ENCODE measurements at places on chromosomes 3 and 15.
A peak's percentile ranks its signal among the peaks of the same experiment; 100 is the strongest.

GRCh38 chr3:88219138-88219792 lies 69.5 kb downstream of the C3orf38 start:
- peak; percentile 52 for DNase-seq

GRCh38 chr3:170713653-170714052 lies 127.8 kb upstream of the SLC7A14 start:
- no peak for DNase-seq

GRCh38 chr15:47736143-47736786 lies 19.0 kb downstream of the SEMA6D start:
- DNase-seq, result no peak

DNA sequence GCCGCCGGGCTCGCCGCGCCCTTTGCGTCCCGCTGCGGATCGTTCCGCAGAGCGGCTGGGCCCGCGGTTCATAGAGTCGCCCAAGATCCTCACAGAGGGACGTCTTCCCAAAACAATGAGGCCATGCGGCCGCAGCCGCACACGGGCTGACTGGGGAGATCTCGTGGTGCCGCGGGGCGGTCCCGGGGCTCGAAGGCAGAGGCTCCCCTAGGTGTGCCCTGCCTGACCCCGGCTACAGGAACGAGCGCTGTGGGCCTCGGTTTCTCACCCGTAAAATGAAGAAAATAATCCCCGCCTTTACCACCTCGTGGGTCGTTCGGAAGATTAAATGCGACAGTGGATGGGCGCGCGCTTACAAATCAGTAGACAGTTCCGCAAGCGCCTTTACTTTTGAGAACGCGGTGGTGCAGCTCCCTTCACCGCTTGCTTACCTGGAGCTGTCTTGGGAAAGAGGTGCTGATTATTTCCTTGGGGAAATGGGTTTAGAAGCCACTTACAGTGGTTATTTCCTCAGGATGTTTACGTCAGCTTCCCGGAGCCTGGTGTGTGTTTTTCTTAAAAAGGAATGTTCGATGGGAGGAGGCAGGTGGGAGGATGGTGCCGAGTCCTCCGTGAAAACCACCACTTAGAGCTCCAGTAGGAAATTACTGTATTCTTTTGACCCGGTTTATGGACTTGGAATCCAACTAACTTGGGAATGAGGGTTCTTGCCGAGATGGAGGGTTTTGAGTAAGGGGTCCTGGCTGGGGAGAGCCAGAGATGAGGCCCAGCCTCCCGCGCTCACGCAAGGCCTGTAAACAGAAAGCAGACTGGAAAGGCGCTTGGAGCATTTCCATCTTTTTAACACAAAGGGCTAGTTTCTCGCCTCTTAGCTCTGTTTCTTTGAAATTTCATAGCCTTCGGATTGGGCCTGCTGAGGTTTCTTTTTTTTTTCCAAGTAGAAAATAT lies 1.9 kb upstream of the MEX3B start:
- DNase-seq, result peak; percentile 43

DNA sequence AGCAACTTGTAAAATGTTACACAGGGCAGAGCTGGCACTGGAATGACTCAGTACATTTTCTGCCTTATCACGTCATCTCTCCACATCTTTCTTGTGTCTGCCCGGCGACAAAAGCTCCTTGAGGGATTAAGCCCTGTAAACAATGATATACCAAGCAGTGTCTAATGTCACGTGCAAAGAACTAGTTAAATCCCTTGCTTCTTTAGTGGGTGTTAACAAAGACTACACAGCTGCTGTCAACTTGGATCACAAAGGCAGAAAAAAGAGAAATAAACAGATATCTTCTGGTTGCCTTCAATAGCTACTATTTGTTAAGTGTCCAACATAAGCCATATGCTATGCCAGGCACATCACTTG lies 48.1 kb upstream of the FRMD4B start:
- DNase-seq, result no peak

GRCh38 chr15:35583863-35584528 lies 38.0 kb upstream of the DPH6 start:
- no peak for DNase-seq

- no peak for DNase-seq
These were observed 361.6 kb downstream of the LSAMP start for GRCh38 chr3:116083683-116084082.

GRCh38 chr15:41914411-41914810 lies 20.6 kb upstream of the SPTBN5 start:
- DNase-seq, result no peak

GRCh38 chr3:10289787-10290355 lies 2.9 kb downstream of the GHRL start:
- no peak for DNase-seq

GRCh38 chr15:52715411-52715810 lies 36.2 kb upstream of the ATOSA start:
- no peak for DNase-seq

GRCh38 chr3:153967260-153967659 lies 153.9 kb upstream of the ARHGEF26 start:
- DNase-seq, result no peak

GRCh38 chr15:55884223-55884622 lies 109.2 kb downstream of the NEDD4 start:
- DNase-seq, result no peak

DNA sequence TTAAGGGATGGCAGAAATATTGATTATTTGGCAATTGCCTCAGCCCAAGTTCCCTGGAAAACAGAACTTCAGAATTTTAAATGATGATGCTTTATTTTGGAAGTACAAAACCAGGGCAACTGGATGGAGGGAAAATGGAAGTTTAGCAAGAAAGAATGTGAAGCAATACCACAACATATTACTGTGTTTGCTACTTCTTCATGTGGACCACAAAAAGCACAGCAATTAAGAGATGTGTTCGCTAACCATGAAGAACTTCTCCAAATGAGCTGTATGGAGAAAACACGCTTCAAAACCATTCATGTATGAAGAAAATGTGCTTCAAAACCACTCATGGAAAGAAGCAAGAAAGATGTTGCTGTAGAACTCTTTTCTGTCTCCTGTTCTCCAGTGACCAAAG lies 64.7 kb upstream of the ARL6 start:
- no peak for DNase-seq

DNA sequence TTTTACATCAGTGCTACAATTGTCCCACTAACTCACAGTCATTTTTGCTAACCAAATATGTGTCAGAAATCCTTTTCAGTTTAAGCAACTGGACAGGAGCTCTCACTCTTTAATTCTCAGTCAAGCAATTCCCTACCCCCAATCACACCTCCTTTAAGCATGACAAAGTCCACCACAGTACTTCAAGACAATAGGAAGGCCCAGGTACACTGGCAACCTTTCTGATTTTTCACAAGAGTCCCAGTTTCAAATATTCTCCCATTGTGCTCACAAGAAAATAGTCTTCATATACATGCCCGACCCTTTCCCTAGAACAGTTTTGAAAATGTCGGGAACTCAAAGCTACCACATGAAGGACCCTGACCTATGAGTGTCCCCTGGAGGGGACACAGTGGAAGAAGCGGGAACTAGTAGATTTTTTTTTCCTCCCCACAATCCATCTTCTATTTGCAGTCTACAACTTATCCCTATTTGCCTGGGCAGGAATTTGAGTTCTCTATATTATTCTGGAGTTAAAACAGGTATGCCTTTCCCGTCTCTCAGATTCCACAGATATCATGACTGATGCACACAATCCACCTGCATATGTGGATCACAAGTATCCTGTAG lies 413.5 kb downstream of the TIGIT start:
- DNase-seq, result no peak

DNA sequence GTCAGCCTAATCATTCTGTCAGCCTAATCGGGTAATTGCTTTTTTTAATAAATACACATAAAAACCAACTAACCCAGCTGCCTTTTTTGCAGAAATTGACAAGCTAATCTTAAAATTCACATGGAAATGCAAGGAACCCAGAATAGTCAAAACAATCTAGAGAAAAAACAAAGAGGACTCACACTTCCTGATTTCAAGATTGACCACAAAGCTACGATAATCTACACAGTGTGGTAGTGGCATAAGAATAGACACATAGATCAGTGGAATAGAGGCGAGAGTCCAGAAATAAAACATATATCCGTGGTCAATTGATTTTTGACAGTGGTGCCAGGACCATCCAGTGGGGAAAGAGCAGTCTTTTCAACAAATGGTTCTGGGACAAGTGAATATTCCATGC lies 2.4 kb upstream of the C3orf20 start:
- no peak for DNase-seq

DNA sequence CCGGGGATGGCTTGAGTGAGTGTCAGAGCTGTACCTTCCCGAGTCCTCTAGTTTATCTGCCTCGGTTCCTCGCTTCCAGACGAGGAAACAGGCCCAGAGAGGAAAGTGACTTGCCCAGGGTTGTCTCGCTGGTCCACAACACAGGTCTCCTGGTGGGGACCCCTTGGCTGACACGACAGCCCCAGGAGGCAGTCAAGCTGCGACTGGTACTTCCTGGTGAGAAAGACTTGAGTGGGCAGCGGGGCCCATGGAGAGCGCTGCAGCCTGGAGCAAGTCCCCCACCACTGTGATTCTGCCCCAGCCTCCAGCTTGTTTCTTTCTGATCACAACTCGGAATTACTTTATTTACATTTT lies 600 bp upstream of the CHRNA5 start:
- no peak for DNase-seq

DNA sequence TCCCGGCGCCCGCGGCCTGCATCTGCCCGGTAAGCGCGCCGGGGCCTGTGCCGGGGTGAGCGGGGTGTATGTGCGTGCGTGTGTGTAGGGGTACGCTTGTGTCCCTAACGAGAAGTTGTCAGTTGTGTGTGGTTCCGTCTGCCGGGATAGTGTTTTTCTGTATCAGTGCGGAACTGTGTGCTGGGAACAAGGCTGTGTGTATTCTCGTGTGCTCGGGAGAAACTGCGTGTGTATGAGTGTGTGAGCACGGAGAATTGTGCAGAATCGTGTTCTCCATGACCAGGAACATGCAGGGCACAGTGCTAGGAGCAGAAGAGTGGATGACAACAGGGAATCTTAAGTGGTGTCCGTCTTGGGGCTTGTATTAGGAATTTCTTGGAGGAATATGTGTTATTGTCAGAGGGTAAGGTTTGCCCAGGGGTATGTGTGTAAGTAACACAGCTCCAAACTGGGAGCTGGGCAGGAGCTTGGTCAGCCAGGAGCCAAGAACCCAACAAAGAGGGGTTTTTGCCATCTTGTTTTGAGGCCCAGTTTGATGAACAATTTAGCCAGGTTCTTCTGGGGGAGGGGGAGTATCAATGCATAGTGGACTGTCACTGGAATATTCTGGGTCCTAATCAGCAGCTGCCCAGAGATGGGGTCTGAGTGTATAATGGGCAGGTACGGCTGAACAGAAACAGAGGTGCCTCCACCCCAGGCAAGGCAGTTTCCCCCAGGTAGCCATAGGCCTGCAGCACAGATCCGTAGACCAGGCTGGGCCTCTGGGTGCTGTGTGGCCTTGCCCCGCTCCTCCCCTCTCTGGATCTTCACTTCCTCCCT lies 2.1 kb downstream of the ISL2 start:
- DNase-seq, result no peak

- DNase-seq, result no peak
These were observed 138.3 kb downstream of the DIPK2A start for GRCh38 chr3:144109944-144110343.

GRCh38 chr15:69015591-69015990 lies 1.1 kb downstream of the NOX5 start:
- DNase-seq, result no peak

GRCh38 chr3:156388497-156389448 lies 166.1 kb downstream of the SSR3 start:
- DNase-seq, result no peak

DNA sequence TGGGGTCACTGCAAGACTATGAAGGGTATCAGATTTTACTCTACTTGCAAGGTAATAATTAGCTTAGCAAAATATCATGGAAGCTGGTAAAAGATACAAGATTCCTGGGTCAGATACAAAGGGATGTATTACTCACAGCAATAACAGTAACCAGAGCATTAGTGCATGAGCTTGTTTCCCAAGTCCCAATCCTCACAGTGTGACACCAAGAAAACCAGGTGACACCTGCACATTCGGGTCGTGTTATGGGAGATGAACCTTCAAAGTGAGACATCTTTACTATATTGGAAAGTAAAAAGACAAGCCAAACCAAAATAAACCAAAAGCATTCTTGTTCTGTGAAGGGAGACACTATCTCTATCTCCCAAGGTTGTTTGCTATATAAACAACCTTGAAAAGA lies 528.7 kb upstream of the TGFBR2 start:
- no peak for DNase-seq

DNA sequence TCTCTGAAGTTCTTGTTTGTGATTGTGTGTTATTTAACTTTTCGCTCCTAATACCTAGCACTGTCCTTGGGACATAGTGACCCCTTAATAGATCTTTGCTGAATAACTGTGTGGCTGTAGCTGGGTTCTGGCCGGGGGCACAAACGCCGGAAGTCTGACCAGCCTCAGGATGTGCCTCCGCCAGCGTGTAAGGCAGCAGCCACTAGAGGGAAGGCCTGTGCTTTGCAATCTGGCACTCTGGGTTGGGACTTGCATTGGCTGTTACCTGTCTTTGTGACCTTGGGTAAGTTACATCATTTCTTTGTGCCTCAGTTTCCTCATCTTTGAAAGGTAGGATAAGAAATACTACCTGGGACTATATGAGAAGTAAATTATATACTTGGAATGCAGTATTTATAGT lies 158.7 kb downstream of the GHSR start:
- DNase-seq, result no peak

DNA sequence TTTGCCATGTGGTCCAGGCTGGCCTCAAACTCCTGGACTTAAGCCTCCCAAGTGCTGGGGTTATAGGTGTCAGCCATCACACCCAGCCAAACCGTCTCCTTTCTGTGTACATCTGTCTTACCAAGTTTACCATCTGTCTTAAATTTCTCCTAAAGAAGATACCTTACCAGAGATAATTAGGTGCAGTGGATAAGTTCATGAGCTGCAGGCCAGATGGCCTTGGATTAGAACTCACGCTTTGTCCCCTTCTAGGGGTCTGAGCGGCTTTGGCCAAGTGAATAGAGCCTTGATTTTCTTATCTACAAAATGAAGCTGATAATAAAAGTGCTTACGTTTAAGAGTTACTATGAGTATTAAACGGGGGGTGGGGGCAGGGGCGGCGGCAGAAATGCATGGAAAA lies 103.9 kb downstream of the SUCLG2 start:
- no peak for DNase-seq

- no peak for DNase-seq
These were observed 198.5 kb upstream of the GADL1 start for GRCh38 chr3:31092748-31093589.

DNA sequence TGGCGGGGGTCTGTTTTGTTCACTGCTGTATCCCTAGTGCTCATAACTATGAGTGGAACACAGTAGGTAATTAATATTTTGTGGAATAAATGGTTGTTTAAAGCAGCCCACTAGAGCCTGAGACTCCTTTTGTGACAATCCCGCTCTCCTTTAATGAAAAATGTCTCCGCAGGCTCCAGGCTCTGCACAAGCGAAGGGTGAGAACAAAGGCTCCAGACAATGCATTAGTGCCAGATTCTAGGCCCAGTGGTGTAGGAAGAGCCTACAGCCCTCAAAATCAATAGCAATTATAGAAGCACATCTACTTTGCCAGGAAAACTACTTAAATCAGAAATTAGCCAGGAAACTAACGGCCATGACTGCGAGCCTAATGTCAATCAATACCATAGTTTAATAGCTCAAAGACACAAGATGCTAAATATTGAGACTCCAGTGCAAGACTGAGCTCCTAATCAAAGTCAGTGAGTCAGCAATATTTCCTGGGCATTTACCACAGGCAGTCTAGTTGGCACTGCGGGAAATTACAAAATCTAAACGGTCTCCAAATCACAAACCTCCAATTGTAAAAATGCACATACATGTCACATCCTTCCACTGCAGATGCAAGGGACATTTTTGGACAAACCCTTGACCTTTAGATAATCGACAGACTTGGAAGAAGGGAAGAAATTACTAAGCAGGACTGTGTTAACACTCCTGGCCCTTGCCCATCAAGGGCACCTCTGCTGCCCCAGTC lies 2.3 kb downstream of the ANXA2 start:
- DNase-seq, result no peak

GRCh38 chr3:125386811-125387210 lies 11.7 kb upstream of the ZNF148 start:
- no peak for DNase-seq
